GF-D8 (cell line): ENCODE measurements at places on chromosomes 4 and X.

DNA sequence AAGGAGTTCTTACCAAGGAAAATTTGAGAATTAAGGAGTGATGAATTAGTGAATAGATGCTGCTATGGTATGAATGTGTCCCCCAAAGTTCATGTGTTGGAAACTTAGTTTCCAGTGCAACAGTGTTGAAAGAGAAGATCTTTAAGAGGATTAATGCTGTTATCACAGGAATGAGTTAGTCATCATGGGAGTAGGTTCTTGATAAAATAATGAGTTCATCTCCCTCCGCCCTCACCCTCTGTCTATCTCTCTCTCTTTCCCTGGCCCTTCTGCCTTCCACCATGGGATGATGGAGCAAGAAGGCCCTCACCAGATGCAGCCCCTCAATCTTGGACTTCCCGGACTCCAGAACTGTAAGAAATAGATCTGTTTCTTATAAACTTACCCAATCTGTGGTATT, 38.3 kb upstream of the KLHL8 start:
- DNase-seq = no peak

DNA sequence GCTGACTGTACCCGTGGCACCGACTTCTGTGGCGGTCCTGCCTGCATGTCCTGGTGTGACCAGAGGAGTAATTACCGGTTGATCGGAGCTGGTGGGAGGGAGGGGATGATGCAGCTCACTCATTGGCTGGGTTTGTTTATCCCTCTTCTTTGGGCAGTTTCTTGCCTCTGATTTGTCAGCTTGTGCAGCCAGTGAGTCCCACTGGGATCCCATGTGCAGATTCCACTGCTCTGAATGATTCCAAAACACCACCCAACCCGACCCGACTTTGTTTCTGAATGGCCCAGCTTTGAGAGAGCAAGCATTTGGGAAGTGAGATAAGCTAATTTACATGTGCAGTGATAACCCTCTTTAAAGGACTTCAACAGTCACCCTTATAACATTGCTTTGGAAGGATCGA, 13.8 kb downstream of the FHDC1 start:
- no peak for DNase-seq

GRCh38 chrX:857376-857775, 226.8 kb downstream of the SHOX start:
- DNase-seq = no peak

DNA sequence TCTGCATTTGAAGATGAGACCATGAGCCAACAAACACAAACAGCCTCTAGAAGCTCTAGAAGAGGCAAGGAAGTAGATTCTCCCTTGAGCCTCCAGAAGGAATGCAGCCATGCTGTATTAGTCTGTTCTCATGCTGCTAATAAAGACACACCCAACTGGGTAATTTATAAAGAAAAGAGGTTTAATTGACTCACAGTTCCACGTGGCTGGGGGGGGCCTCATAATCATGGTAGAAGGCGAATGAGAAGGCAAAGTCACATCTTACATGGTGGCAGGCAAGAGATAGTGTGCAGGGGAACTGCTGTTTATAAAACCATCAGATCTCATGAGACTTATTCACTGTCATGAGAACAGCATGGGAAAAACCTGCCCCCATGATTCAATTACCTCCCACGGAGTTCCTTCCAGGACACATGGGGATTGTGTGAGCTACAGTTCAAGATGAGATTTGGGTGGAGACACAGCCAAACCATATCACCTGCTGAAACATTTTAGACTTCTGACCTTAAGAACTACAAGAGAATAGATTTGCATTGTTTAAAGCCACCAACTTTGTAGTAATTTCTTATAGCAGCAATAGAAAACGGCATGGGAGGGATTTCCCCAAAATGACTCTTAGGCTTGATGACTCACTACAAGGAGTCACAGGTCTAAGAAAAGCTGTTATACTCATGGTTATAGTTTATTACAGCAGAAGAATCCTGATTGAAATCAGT, 284.4 kb upstream of the SFRP2 start:
- no peak for DNase-seq
